ENCODE measurements at places on chromosomes 2 and 18.
A peak's percentile ranks its signal among the peaks of the same experiment; 100 is the strongest.

- DNase-seq = no peak
Observed at GRCh38 chr2:26080356-26080755, 46.5 kb downstream of the RAB10 start.

- DNase-seq = no peak
Observed at GRCh38 chr2:124025171-124025580, at the start of gene CNTNAP5. CNTNAP5 (plus strand) TSS chr2:124025287; CDS start chr2:124025651, 364 bp downstream.

DNA sequence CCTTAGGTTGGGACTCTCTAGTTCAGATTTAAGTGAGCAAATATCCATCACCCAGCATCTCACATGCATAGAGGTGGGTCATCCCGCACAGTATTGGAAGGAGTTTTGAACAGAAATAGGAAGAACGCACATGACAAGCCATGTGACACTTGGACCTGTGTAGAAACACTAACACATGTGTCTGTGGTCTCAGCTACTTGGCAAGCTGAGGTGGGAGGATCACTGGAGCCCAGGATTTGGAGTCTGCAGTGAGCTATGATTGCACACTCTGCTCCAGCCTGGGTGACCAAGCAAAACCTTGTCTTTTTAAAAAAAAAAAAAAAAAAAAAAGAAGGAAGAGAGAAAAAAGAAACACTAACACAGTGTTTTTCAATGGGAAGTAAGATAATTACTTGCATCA lies 5.4 kb upstream of the MTCL1 start:
- DNase-seq = no peak

- no peak for DNase-seq
Observed at GRCh38 chr2:99762714-99763113, 272.9 kb upstream of the REV1 start.

DNA sequence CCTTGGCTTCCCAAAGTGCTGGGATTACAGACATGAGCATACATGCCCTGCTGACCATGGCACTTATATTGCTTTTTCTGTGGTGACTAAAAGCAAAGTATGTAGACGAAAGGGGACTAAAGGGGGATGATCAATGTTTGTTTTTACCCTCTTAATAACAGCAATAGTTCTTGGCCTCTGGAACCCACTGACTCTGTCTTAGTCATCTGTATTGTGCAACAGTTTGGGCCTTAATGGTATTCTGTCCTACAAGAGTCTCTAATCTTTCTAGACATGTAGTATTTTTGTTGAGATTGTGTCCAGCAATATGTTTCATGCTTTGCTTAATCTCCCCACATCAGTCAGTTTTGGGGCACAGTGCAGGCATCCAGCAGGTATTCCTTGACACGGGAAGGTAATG lies 359.9 kb upstream of the FANCL start:
- DNase-seq = no peak

- DNase-seq = no peak
Observed at GRCh38 chr18:53785811-53786210, 438.7 kb downstream of the MBD2 start.

DNA sequence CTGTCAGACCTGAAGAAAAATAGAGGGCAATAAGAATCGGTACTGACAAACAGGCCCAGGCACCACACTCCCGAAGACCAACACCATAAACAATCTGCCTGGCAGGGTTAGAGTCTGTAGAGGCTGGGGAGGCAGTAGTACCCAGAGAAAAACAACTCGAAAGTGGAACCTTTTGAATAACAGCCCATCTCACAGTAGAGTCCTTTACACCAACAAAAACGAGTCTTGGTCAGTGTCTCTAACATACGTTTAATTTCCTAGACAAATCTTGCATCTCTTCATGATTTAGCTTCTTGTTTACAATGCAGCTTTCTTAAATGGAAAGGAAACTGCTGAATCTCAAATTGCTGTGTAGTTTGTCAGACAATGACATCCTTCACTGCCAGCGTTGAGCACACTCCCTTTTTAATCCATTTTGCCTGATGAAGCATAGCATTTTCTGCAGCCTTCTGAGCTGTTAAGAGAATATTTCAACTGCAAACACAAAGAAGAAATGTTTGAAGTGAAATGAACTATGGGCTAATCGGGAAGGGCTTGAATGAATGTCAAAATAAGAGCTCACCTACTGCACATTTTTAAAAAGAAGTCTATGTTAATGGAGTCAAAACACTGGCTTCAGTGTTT lies 73.1 kb upstream of the DSG1 start:
- DNase-seq = no peak

- DNase-seq = no peak
Observed at GRCh38 chr2:240319221-240319854, 116.1 kb upstream of the GPC1 start.

DNA sequence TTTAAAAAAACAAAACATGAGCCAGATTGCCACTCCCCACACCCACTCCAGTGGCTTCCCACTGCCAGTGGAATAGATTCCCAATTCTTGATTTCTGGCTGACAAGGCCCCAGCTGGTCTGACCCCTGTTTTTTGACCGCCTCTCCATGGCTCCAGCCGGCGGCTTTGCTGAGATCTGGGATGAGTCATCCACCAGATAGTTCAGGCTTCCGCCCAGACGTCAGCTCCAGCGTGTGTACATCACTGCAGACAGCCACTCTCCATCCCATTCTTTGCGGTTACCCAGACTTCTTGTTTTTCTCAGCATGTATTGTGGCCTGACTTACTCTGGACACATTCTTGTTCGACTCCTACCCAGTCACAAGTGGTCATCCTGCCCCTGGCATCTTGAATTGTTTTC lies 227.9 kb downstream of the GBX2 start:
- peak; percentile 95 for DNase-seq

DNA sequence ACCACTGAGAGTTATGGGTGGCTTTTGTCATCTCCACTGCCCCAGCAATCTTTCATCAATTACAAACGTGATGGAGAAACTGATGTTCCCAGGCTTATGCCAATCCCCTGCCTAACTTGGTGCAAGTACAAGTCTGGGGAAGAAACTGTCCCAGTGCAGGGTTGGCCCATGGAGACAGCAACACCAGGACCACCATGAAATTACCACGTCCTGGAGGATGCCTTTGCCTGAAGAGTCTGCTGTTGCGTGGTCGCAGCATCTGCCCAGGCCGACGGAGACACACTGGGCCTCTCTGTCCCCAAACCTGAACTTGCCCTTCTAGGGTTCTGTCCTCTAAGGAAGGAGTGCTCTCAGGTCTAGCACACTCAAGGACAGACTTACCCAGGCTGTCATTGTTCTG lies 496.8 kb upstream of the RAB6C start:
- DNase-seq = no peak

DNA sequence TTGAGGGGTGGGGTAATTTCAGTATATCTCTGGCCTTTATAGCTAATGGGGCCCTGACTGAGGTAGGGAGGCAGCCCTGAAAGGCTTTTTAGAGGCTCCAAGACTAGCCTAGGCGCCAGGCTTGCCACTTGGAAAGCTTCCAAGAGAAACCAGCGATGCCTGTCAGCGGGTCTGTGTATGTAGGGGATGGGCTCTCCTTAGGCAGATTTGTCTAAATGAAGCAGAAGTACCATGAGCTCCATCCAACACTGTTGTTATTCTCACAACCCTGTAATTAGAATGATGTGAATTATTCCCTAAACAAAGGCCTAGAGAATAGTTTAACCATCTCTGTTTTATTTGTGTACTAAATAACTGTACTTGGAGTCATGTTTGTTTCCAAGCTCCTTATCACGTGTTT lies 138.1 kb downstream of the B3GNT2 start:
- no peak for DNase-seq

DNA sequence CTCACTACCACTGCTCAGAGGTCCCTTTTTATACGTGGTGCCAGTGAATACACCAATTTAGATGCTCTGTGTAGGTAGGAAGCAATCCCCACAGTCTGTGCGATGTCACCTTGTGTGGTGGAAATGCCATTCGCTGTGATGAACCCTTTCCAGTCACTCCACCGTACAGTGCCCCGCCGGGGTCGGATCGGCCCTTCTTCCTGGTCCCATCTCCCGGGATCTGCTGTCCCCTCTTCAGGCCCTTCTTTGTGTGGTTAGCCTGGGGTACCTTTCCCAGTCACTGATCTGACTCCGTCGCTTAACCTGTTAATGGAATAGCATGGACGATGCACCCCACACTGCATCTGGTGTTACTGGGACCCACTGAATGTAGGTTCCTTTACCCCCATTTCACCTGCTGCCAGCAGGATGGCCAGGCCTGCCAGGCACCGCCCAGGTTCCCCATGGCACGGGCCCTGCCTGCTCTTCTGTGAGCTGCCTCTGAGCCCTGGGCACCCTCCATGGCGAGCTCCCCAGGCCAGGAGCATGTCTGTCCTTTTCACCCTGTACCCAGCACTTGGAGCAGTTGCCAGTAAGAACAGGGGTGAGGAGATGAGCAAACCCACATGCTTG lies 18.0 kb downstream of the TWIST2 start:
- no peak for DNase-seq

DNA sequence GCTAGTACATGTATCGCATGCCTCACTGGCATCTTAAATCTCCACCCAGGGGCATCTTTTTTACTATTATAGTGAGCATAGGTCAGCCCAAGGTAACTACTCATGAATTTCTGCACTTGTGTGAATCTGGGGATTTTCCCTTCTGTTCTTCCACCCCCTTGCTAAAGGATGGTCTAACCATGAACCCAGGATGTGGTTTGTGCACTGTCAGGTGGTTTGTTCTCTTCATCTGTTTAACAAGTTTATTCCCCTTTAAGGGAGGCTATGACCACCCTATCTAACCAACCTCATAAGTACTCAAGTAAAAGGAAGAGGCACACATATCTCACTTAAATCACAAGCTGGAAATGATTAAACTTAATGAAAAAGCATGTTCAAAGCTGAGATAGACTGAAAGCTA lies 243.0 kb downstream of the RPRM start:
- DNase-seq = no peak

GRCh38 chr2:134663451-134664450 lies 55.0 kb downstream of the TMEM163 start:
- DNase-seq = no peak
